Kidney (tissue), 22 donors: ENCODE measurements at places on chromosomes 7 and 10. TPM values are rescaled to one million over a fixed set of nuclear protein-coding genes. Genes with fewer than 3 reads are reported as not detected.

The AP3M1 gene
- 30.1 TPM for total RNA-seq

- no peak for DNase-seq
Observed at GRCh38 chr10:30160271-30160982, 101.0 kb upstream of the JCAD start.

DNA sequence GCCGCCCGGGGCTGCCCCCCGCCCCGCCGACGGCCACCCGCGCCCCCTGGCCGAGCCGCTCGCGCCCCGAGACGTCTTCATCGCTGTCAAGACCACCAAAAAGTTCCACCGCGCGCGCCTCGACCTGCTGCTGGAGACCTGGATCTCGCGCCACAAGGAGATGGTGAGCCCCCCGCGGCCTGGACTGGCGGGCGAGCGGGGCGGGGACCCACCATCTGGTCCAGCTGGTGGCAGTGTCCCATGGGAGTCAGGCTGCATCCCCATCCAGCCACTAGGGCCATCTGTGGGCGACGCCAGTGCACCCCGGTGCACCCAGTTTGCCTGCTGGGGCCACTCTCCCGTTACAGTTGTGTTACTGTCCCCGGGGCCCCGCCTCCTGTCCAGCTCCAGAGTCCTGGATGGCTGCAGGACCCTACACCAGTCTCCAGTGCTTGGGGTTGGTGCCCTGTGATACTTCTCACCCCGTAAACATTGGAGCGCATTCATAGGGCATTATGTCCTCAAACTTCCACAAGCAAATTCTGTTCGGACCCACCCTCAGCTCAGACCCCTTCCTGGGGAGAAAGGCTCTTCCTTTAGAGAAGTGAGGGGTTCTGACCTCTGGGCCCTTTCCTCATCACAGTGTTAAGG lies 672 bp downstream of the LFNG start:
- DNase-seq = peak; percentile 82

DNA sequence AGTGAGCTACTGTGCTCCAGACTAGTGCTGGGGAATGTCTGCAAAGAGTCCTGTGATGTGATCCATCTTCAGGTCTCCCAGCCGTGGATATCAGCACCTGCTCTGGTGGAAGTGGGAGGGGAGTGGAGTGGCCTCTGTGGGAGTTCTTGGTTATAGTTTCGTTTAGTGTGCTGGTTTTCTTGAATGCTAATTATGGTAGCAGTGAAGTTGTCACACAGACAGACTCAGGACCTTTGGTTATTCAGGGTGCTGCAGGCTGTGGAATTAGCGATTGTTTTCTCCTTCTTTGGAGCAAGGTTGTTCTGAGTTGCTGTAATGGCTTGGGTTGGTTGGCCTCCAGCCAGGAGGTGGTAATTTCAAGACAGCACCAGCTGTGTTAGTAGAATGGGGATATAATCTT lies 132.7 kb upstream of the HGF start:
- DNase-seq = no peak

The PON3 gene
- 1.6 TPM for total RNA-seq

- no peak for DNase-seq
Observed at GRCh38 chr7:29363636-29364425, 169.3 kb downstream of the CHN2 start.

DNA sequence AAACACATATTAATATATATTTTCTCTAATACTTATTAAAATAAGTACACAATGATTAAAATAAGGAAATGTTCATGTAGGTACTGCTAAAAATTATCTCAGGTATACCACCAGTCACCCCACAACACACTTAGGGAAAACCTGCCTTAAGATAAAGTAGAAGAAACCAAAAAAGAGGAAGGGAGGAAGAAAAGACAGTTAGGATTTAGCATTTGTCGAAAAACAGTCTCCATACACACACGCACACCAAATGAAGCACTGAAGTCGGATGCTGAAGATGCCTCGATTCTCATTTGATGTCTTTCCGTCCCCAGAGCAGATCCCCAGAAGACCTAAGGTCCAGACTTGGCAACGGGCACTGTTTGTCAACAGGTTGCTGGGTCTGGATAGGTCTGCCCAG lies 30.0 kb upstream of the ARID5B start:
- DNase-seq = no peak

The LOXL4 gene
- total RNA-seq = 15.1 TPM

DNA sequence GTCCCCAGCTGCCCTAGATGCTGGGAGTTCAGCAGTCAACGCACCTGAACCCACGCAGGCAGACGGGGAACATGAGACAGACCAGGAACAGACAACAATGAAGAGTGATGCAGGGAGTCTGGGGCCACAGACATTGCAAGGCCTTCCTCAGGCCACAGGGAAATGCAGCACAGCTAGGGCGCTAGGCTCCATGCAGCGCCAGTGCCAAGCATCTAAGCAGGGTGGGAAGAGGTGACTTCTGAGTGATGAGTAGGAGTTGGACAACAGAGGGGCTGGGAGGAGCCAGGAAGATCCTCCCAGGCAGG lies 7.7 kb upstream of the RET start:
- no peak for DNase-seq

DNA sequence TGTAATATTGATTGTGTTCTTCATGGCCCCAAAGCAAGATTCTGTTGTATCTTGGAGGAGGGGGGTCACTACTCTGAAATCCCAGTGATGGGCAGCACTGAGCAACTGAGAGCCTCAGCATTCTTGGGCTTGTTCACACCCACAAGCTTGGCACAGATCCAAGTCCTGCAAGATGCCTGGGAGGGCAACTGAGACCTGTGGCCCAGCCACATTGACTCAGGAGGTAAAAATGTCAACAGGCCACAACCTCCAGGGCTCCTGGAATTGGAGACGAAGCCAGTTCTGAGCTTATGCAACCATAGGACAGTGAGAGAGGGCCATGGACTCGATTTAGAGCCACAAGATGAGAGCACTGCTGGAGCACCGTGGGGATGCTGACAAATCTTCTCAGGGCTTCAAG lies 3.1 kb upstream of the DOCK1 start:
- DNase-seq = no peak

DNA sequence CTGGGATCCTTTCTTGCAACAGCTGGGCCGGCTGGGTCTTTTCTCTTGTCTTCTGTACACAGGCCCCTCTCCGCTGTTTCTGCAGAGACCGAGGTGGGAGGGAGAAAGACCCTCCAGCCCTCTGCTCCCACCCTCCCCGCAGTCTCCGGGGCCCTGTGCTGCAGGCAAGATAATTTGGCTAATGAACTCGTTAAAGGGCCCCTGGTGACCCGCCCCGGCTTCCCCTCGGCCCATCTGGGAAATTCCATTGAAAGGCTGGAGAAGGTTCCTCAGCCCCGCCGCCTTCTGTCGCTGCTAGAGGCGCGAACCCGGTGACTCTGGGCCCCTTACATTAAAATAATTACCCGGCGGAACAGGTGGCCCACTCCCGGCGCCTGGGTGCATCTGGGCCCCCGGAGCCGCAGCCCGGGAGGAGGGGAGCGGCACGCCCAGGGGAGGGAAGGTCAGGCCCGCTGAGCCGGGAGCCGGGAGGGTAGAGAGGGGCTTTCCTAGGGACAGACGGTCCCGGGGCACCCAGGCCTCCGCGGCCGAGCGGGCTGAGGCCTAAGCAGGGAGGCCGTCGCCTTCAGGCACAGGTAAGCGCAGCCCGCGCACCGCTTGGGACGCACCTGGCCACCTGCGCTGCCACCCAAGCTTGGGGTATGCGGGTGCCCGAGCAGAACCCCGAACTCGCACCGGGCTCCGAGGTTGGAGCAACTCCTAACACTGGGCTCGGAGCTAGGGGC lies 7.3 kb upstream of the MNX1 start:
- peak; percentile 67 for DNase-seq

The PRPS1L1 gene
- total RNA-seq = not detected

The UNCX gene
- total RNA-seq = 2.0 TPM

- DNase-seq = no peak
Observed at GRCh38 chr10:24938525-24938924, 13.9 kb downstream of the PRTFDC1 start.

- DNase-seq = no peak
Observed at GRCh38 chr7:80885757-80886156, 33.1 kb downstream of the SEMA3C start.

GRCh38 chr10:125217990-125218675 lies 57.8 kb upstream of the CTBP2 start:
- no peak for DNase-seq

- peak; percentile 58 for DNase-seq
Observed at GRCh38 chr10:58511765-58512490, 744 bp upstream of the BICC1 start.

DNA sequence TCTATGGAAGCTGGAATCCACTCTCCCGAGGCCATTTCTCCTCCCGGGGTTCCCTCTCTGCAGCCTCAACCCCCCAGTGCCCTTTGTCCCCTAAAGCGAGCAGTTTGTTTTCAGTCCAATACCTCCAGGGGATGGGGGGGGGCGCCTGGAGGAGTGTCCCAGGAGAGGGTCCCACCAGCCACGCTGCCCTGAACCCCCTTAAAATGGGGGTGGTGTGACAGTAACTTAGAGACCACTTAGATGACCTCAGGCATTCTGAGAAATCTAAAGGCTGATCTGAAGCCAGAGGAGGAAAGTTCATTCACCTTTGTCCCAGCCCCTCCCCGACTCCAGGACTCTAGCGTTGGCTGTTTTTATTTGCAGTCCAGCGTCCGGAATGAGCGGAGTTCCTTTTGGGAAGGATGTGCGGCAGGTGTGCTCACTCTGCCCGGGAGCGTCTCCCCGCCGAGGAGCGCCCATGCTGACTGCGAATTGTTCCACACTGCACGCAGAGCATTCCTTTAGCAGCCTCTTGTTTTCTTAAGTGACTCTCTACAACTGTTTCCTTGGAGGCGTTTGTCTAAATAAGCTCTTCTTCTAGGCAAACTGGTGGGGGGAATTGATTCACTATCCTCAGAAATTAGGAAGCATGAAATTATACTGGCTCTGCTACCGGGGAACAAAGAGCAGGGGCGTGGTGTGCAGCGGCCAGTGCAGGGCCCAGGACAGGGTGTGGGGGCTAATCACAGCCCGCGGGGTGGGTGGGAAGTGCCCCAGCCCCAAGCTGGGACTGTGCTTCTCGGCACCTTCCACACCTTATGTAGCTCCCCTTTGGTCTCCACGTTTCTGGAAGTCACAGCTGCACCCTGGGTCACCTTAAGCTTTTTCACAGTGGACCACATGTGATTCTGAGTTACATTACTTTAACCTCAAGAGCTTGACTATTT lies 46.3 kb downstream of the SYPL1 start:
- DNase-seq = peak; percentile 60

The TEX36 gene
- not detected for total RNA-seq

DNA sequence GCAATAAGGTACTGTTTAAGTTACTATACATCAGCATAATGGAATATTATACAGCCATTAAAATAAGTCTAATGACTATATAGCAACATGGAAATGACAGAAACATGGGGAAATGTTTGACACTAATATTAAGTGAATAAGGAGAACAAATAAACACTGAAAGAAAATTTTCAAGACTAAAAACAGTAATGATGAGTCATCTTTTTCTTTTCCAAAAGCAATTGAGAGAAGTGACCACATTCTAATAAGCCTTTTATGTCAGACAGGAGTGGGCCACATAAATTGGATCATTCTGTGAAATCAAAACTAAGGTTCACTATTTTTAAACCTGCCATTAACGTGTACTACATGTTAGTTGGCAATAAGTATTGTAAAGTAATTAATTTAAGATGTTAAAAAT lies 187.5 kb downstream of the AHR start:
- no peak for DNase-seq

DNA sequence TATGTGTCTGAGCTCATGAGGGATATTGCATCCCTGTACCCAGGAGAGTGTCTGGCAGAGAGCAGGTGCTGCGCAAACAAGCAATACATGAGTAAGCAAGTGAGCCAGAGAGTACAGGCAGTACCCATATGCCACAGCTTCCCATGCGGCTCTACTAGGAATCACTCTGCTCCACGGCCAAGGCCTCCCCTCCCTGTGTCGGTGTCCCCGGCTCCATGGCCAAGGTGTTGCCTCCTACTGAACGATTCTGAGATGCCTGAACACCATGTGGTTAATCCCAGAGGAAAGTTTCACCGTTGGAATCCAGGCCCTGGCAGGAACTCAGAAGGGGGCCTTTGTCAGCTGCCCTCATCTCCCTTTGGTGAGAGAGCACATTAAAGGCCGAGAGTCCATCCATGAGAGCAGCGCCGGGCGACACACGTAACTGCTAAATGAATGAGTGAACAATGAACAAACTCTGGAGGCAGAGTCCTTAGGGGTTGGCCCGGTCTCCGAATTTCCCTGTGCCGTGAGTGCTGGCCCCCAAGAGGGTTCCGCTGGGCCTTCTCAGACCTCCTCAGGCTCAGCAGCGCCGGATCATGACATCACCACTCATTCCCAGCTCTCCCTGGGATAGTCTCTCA lies 136.0 kb upstream of the FAM20C start:
- no peak for DNase-seq

DNA sequence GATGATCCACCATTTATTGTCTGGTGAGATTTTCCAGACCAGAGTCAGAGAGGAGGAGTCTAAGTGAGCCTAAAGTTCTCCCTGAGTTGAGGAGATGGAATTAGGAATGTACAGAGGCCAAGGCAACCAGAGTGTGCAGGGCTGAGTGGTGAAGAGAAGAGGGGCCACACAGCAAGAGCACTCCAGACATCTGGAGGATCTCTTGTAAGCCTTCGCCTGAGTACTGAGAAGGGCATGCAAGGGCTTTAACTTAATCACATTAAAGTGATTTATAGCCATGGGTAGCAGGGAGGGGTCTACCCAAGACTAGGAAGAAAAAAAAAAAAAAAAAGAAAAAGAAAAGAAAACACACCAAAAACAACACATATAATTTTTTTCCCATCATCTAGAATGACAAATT lies 1190.4 kb downstream of the GATA3 start:
- DNase-seq = peak; percentile 58

DNA sequence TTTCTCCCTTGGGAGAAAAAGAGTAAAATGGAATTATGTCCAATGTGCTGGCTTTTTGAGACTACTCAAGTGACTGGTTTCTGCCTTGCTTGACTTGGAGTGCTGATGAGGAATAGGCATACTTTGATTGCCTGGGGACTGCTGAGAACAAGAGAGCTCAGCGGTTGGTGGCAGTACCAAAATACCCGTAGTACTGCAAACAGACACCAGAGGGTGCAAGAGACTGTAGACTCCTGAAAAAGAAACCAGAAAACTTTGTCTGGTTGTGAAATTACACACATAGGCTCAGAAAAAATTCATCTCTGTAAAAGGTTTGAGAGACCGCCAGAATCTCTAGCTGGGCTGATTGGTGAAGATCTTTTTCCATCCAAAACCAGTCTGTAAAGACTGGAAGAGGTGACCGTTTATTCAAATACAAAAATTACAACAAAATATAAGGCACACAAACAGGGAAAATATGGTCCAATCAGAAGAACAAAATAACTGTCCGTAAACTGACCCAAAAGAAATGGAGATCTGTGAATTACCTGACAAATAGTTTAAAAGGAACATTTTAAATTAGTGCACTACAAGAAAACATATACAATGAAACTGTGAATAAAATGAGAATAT lies 18.5 kb downstream of the BICC1 start:
- DNase-seq = peak; percentile 53
